Endothelial cell of umbilical vein (primary cell): ENCODE measurements at places on chromosomes 5 and 9. TPM values are rescaled to one million over a fixed set of nuclear protein-coding genes. Genes with fewer than 3 reads are reported as not detected.
A peak's percentile ranks its signal among the peaks of the same experiment; 100 is the strongest.

The FUBP3 gene
- 50.9 and 60.6 TPM in 2 replicates for total RNA-seq

DNA sequence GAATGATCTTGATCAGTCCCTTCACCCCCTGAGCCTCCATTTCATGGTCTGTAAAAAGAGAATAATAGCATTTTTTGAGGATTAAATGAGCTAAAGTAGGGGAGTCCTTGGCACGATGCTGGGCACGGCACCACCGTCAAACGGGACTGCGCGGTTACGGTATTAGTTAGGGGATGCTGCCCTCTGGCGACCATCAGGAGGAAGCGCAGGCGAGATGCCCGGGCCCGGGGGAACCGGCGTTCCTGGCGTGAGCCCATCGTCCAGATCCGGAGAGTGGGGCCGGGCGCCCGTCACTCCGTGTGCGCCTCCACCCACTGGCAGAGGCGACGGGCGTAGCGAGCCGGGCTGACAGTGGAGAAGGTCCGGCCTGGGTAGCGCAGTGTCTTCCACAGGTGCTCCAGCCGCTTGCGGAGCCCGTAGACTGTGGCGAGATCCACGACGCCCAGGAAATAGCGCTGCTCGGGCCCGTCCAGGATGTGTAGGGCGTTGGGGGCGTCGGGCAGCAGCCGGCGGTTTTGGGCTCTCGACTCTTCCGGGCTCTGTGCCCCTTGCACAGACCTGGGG, 4.8 kb upstream of the ST6GALNAC4 start:
- peaks cover 22% of the 10 kb centered on the region for H3K4me1 ChIP-seq
- no peaks in the 10 kb centered on the region for H3K36me3 ChIP-seq
- peaks cover under 1% of the 10 kb centered on the region for H3K27me3 ChIP-seq
- no peak overlapping the region for H3K4me3 ChIP-seq
- no peak overlapping the region for H3K27ac ChIP-seq

The ANKRD31 gene
- total RNA-seq = not detected in 2 replicates

The HSDL2 gene
- total RNA-seq = 15.6 and 22.1 TPM in 2 replicates

DNA sequence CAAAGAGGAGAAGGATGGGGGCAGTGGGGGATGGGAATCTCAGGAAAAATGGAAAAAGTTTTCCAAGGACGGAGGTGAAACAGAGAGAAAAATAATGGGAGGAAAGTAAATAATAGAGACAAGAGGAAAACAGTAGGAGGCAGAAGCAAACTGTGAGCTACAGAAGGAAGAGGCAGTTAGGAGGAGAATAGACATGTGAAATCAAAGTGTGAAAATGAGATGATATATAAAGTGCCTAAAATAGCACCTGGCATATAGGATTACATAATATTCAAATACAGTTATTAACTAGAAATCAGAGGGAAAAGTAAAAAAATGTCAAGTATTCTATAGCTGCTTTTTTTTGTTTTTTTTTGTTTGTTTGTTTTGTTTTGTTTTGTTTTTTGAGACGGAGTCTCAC, 44.0 kb upstream of the PLIN2 start:
- no peaks in the 10 kb centered on the region for H3K36me3 ChIP-seq
- no peak overlapping the region for H3K27ac ChIP-seq
- H3K27me3 ChIP-seq = no peaks in the 10 kb centered on the region
- H3K4me1 ChIP-seq = peaks cover 15% of the 10 kb centered on the region
- no peak for DNase-seq

GRCh38 chr9:133403766-133404453, 13.9 kb downstream of the REXO4 start:
- peaks cover 6% of the 10 kb centered on the region for H3K4me1 ChIP-seq
- no peak overlapping the region for H3K27ac ChIP-seq
- no peaks in the 10 kb centered on the region for H3K27me3 ChIP-seq
- peaks cover 2% of the 10 kb centered on the region for H3K36me3 ChIP-seq
- no peak overlapping the region for H3K4me3 ChIP-seq

DNA sequence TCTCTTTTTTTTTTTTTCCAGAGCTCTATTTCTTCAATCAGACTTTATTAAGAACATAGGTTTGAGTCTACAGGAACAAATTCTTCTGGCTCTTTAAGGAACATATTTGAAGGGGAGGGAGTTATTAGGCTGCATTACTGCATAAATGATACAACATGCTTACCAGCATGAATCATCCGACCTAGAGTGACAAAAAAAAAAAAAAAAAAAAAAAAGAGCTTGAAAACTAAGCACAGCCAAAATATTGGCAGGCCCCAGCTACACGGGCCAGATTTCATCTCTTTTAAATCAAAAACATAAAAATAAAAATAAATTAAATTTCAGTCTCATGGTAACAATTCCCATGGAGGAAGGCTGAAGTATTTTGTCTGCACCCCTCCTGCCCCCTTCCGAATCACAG, 26.3 kb downstream of the MSX2 start:
- no peak for DNase-seq
- no peaks in the 10 kb centered on the region for H3K4me1 ChIP-seq
- no peaks in the 10 kb centered on the region for H3K27me3 ChIP-seq
- H3K4me3 ChIP-seq = no peak overlapping the region

The SPINK6 gene
- not detected in 2 replicates for total RNA-seq

- H3K27me3 ChIP-seq = peaks cover 3% of the 10 kb centered on the region
- H3K4me3 ChIP-seq = no peak overlapping the region
Measured at GRCh38 chr5:76527685-76528161, 95.5 kb downstream of the F2RL2 start.

The PITX1 gene
- 0.42 and 6.0 TPM in 2 replicates for total RNA-seq

The UBE2QL1 gene
- total RNA-seq = 0.15 and 0.21 TPM in 2 replicates

The BTNL9 gene
- 0.13 TPM in 1 of 2 replicates, not detected in the other for total RNA-seq

The ACTBL2 gene
- not detected in 2 replicates for total RNA-seq

DNA sequence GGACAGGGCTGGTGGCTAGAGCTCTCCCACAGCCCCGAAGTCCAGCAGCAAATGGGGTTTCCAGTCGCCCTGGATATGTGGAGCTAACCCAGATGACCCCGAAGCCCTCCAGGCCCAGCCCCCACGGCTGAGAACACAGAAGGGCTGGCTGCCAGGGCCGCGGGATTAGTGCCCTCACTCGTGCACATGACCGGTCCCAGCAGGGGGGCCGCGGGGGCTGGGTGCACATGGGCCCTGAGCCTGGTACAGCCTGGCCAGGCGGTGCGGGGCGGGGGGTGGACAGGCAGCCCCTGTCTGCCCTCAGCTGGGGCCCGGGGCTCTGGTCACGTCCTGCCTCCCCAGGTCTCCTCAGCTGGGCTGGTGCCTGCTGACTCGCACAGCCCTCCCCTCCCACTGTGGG, 5.9 kb downstream of the SSNA1 start:
- no peak for DNase-seq
- H3K27ac ChIP-seq = no peak overlapping the region
- peaks cover 8% of the 10 kb centered on the region for H3K4me1 ChIP-seq
- peaks cover 14% of the 10 kb centered on the region for H3K36me3 ChIP-seq
- no peaks in the 10 kb centered on the region for H3K27me3 ChIP-seq

- no peak for DNase-seq
- no peak overlapping the region for H3K27ac ChIP-seq
- H3K36me3 ChIP-seq = no peaks in the 10 kb centered on the region
- H3K27me3 ChIP-seq = no peaks in the 10 kb centered on the region
- peaks cover 11% of the 10 kb centered on the region for H3K4me1 ChIP-seq
- H3K4me3 ChIP-seq = no peak overlapping the region
Measured at GRCh38 chr5:82417776-82418607, 139.8 kb upstream of the RPS23 start.

DNA sequence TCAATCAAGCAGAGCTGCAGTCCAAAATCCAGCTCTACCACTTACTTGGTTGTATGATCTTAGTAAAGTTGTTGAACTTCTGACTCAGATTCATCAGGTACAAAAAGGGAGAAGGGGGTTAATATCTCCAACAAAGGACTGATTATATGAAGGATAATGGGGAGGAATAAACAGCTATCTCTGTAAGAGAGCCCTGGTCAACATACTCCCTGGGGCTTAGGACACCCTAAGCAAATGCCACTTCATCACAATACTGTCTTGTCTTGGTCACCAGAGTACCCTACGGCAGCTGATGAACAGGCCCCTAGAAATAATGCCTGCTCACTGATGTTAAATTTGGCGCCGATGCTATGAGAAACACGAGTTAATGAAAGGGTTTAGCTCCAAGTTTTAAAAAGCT, 34.8 kb downstream of the LHFPL2 start:
- H3K36me3 ChIP-seq = peaks cover 2% of the 10 kb centered on the region
- DNase-seq = no peak
- H3K4me1 ChIP-seq = no peaks in the 10 kb centered on the region

GRCh38 chr5:120442694-120443093, 21.4 kb upstream of the PRR16 start:
- DNase-seq = no peak
- no peak overlapping the region for H3K27ac ChIP-seq
- peaks cover 23% of the 10 kb centered on the region for H3K4me1 ChIP-seq
- no peaks in the 10 kb centered on the region for H3K36me3 ChIP-seq
- H3K27me3 ChIP-seq = no peaks in the 10 kb centered on the region
- no peak overlapping the region for H3K4me3 ChIP-seq

DNA sequence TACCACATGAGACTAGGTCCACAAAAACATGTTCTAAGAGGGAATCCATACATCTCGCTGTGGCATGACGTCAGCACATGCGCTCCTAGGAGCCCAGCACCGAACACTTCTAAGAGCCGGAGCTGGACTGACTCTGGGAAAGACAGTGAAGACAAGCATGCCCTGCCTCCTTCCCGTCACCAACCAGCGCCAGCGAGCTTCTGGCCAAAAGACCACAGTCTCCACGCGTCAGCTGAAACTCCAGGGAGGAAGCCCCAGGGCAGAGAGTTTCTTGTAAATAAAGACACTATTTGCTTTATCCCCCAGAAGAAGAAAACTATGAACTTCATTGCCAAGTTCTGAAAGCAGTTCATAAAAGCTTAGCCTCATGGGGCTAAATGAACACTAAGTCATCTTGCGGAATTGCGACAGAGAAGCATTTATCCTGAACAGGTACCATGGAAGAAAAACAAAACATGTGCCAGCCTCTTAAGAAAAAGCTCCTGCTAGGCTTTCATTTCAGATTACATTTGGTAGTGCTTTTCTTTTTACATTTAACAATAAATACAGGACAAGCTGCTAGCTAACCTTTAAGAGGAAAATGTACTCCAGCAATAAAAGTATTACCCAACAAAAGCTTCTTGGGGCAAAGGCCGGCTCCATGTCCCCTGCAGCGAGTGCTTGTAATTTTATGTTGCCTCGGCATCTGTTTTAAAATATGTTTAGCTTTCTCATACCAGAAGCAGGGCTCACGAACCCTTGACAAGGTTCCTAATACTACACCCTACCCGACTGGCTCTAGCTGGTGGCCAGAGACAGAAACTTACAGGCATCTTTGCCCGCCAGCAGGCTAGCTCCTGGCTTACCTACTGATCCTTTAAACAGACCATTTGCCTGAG, 96.5 kb downstream of the PRRT1B start:
- H3K27me3 ChIP-seq = no peaks in the 10 kb centered on the region
- H3K36me3 ChIP-seq = peaks cover 14% of the 10 kb centered on the region
- DNase-seq = no peak
- peaks cover 6% of the 10 kb centered on the region for H3K4me1 ChIP-seq

- no peak overlapping the region for H3K4me3 ChIP-seq
- H3K4me1 ChIP-seq = no peaks in the 10 kb centered on the region
- no peaks in the 10 kb centered on the region for H3K36me3 ChIP-seq
- DNase-seq = no peak
Measured at GRCh38 chr9:3464033-3464638, 61.7 kb downstream of the RFX3 start.

The LCN2 gene
- not detected in 2 replicates for total RNA-seq

DNA sequence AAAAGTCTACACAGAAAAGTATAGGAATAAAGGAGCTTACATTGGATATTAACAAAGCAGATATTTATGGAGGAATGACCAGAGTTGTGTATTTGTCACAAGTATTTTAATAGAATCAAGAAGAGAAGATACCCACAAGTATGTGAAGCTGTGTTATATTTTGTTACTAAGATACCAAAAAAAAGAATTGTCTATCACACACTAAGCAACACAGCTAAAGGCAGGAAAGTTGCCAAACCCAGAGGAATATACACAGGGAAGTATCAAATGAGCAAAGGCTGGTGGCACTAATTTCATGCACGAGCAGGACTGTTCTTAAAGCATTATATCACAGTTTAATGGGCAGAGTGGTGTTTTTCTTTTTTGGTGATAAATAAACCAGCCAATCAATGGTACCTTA, 30.9 kb upstream of the RAI14 start:
- peaks cover 48% of the 10 kb centered on the region for H3K4me1 ChIP-seq
- DNase-seq = no peak
- no peak overlapping the region for H3K27ac ChIP-seq
- H3K36me3 ChIP-seq = no peaks in the 10 kb centered on the region
- no peaks in the 10 kb centered on the region for H3K27me3 ChIP-seq

The TMC1 gene
- total RNA-seq = 0.48 and 1.5 TPM in 2 replicates

The INSL4 gene
- total RNA-seq = not detected in 2 replicates

- H3K27me3 ChIP-seq = no peaks in the 10 kb centered on the region
- DNase-seq = peak; percentile 81
- H3K4me3 ChIP-seq = peak overlapping the region; percentile 69
- peak overlapping the region; percentile 69 for H3K27ac ChIP-seq
Measured at GRCh38 chr9:69122082-69122548, 52.0 kb upstream of the TJP2 start.

The SYNPO gene
- total RNA-seq = 93.9 and 121 TPM in 2 replicates

- H3K27me3 ChIP-seq = peaks cover 2% of the 10 kb centered on the region
- no peak overlapping the region for H3K27ac ChIP-seq
- no peaks in the 10 kb centered on the region for H3K36me3 ChIP-seq
- no peak for DNase-seq
Measured at GRCh38 chr5:82642313-82642712, 364.2 kb upstream of the RPS23 start.

DNA sequence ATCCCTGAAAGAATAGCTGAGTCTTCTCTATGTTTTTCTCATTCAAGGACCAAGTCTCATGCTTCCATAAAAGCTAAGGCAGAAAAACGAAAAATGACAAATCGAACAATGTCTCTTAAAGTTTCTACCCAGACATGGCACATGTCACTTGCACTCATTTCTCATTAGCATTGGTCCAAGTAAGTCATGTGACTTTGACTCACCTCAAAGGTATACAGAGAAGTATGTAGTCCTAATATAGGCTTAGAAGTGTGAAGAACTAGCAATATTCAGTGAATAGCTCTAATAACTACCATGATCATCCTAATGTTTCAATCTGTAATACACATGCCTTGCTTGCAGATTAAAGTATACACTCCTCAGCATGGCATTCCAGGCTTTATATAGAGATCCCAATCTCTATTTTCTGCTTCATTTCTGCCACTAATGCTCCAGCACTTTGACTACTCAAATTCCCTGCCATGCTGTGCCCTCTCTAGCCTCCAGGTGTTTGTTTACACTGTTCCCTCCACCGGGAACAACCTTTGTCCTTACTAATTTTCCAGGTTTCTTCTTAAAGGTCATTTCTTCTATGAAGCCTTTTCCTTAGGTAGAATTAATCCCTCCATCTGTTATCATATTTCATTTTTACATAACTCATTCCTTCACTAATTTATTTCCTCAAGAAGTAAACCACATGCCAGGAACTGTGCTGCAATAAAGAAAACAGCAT, 98.9 kb downstream of the CEMIP2 start:
- H3K36me3 ChIP-seq = no peaks in the 10 kb centered on the region
- DNase-seq = no peak
- no peak overlapping the region for H3K4me3 ChIP-seq
- H3K4me1 ChIP-seq = no peaks in the 10 kb centered on the region

The ISL1 gene
- 0.53 and 1.1 TPM in 2 replicates for total RNA-seq

- no peaks in the 10 kb centered on the region for H3K36me3 ChIP-seq
- no peaks in the 10 kb centered on the region for H3K27me3 ChIP-seq
- H3K27ac ChIP-seq = no peak overlapping the region
- no peak for DNase-seq
- H3K4me1 ChIP-seq = no peaks in the 10 kb centered on the region
Measured at GRCh38 chr5:149872351-149873040, 72.1 kb downstream of the PDE6A start.
